Activated CD4-positive, alpha-beta T cell treated with anti-CD3 and anti-CD28 coated beads, Interleukin-2, amount 50 U/mL, for 48 hours (primary cell): ENCODE measurements at places on chromosomes 7 and 10.

GRCh38 chr10:69736886-69737641, 64.6 kb upstream of the COL13A1 start:
- DNase-seq: no peak

GRCh38 chr10:100766693-100767421, 21.5 kb downstream of the PAX2 start:
- no peak for DNase-seq

- DNase-seq: no peak
Observed at GRCh38 chr10:10126218-10126617, 891.5 kb upstream of the CELF2 start.

- DNase-seq: no peak
Observed at GRCh38 chr7:135685306-135686084, 23.2 kb downstream of the STMP1 start.

DNA sequence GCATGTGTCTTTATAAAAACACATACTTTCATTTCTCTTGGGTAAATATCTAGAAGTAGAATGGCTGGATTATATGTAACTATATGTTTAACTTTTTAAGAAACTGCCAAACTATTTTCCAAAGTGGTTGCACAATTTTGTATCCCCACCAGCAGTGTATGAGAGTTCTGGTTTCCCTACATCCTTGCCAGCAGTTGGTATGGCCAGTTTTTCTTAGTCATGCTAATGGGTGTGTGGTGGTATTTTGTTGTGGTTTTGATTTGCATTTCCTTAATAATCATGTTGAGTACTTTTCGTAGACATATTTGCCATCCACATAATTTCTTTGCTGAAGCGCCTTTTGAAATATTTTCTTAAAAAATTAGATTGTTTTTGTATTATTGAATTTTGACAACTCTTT, 60.3 kb downstream of the NEUROG3 start:
- DNase-seq: no peak

DNA sequence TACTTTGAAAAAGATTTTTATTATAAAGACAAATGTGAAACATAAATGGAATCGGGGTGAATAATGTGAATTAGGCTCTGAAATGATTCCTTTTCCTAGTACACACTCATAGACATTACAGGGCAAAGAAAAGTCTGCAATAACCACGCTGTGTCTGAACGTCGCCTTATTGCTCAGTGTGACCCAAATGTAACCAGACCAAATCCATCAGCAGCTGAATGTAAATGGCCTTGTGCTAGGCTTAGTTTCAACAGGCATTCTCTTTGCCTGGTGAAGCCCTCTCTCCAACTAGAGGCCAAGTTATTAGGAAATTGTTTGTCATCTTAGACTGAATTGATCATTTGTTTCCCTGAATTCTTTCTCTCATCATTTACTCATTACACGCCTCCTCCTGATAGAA, 225.5 kb downstream of the CHCHD3 start:
- DNase-seq: no peak

DNA sequence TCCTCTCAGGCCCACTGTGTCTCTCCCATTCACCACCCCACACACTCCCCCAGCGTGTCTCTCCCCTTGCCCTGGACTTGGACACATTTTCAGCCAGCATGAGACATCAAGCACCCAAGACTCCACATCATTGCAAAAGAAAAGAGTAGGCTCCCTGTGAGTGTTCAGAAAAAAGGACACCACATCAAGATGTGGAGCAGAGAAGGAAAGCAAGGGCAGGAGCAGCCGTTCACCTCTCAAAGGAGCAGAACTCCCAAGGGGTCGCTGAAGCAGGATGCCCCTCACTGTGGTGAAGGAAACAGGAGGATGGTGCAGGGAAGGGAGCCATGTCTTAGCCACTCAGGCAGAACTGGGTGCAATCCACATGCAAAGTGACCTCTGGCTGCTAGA, 89.9 kb upstream of the MACROH2A2 start:
- DNase-seq: no peak

DNA sequence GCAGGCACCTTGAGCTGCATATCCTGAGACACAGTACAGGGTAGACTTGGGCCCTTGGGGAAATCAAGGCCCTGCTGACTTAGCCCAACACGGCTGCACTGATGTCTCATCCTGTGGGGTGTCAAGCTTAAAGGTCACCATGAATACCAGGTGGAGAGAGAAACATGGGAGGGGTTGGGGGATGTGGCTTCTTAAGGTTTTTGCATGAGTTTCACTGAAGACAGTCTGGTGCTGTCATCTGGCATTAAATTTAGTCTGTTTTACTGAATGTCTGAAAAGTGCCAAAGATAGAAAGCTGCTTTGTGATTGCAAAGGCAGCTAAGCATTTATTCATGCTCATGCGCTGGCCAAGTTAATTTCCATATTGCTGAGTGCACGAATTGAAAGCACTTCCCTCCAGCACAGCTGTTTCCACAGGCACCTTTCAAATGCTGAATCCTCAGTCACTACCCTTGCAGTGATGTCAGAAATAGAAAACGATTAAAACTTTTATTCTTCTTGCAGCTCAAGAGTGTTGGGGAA, 102.1 kb downstream of the OSBPL3 start:
- peak; percentile 42 for DNase-seq

DNA sequence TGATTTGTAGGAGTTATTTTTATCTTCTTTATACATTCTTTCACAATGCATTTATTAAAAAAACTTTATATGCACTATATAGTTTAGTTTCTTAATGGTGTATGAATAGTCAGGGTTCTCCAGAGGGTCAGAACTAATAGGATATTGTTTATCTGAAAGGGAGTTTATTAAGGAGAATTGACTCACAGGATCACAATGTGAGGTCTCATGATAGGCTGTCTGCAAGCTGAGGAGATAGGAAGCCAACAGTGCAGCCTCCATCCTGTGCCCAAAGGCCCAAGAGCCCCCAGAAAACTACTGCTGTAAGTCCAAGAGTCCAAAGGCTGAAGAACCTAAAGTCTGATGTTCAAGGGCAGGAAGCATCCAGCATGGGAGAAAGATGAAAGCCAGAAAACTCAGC, 192.8 kb upstream of the AHR start:
- no peak for DNase-seq

GRCh38 chr10:102859911-102860310, 5.9 kb downstream of the BORCS7 start:
- DNase-seq: no peak

GRCh38 chr10:79943871-79944270, 5.0 kb downstream of the SFTPD start:
- DNase-seq: no peak

GRCh38 chr7:23967949-23968599, 258.1 kb downstream of the STK31 start:
- no peak for DNase-seq

GRCh38 chr7:100247152-100247757, 27.5 kb downstream of the PVRIG start:
- DNase-seq: no peak

- no peak for DNase-seq
Observed at GRCh38 chr7:77690289-77690688, 6.0 kb upstream of the RSBN1L start.

GRCh38 chr7:88226886-88227516, 7.2 kb upstream of the SRI start:
- DNase-seq: no peak

- DNase-seq: no peak
Observed at GRCh38 chr10:79101560-79102497, 33.1 kb downstream of the ZMIZ1 start.

DNA sequence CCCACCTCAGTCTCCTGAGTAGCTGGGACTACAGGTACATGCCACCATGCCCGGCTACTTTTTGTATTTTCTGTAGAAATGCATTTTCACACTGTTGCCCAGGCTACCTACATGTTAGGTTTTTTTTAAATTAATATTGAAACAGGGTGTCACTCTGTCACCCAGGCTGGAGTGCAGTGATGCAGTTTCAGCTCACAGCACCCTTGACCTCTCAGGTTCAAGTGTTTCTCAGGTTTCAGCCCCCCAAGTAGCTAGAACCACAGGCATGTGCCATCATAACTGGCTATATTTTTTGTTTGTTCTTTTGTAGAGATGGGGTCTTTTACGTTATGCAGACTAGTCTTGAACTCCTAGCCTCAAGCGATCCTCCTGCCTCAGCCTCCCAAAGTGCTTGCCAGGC, 32.4 kb upstream of the ZMIZ2 start:
- no peak for DNase-seq

DNA sequence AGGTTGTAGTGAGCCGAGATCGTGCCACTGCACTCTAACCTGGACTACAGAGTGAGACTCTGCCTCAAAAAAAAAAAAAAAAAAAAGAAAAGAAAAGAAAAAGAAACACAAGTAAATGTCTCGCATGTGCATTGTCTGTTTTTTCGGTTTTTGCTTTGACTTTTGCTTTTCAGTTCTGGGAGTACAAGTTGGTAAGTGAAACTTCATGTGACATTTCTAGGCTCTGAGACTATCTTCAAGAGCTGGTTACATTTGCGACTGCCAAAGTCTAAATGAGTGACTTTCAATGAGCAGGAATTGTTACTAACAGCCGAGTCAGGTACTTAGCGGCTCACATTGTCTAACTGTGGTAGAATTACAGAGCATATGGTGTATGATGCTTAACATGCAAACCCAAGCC, 107.0 kb upstream of the CELF2 start:
- no peak for DNase-seq

DNA sequence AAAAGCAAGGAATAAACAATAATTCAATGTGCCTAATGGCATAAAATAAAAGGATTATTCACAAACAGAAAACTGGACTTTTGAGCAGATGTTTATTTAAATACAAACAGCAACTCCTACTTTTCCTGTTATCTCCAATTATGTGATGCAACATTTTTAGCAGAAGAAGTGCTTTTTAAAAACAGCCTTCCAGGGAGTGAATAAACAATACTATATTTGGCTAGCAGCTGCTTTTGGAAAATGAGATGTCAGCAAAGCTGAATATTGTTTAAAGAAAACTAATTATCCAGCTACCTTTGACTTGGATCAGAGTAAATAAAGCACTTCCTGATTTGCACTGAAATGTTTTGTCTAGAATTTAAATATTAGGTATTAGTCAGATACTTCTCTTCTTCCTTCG, 23.2 kb downstream of the CDK1 start:
- no peak for DNase-seq

GRCh38 chr10:131485732-131486131, 174.2 kb upstream of the TCERG1L start:
- no peak for DNase-seq

DNA sequence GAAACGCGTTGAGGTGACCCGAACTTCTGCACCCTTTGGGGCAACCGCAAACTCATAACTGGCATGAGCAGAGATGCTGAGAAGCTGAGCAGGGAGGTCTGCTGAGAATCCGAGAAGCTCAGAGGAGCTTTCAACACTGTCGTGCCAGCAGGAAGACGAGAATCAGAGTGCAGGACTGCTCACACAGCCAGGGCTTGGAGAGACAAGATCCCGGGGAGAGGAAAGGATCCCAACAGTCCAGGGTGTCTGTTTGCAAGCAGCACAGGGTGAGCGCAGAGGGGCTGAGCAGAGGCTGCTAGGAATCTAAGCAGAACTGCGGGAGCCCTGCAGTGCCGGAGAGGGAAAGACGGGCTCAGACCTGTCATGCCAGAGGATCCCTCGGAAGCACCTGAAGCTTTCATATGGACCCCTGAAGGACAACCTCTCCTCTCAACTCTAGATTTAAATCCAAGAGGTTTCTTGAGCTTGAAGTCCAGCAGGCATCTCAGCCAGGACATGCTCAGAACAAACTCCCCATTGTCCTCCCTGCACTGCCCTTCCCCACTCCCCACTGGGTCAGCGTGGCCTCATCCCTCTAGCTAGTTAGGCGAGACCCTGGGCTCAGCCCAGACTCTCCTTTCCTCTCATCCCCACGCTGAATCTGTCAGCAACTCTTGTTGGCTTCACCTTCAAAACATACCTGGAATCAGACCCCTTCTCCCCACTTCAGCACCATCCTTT, 40.7 kb downstream of the FOXL3 start:
- no peak for DNase-seq

DNA sequence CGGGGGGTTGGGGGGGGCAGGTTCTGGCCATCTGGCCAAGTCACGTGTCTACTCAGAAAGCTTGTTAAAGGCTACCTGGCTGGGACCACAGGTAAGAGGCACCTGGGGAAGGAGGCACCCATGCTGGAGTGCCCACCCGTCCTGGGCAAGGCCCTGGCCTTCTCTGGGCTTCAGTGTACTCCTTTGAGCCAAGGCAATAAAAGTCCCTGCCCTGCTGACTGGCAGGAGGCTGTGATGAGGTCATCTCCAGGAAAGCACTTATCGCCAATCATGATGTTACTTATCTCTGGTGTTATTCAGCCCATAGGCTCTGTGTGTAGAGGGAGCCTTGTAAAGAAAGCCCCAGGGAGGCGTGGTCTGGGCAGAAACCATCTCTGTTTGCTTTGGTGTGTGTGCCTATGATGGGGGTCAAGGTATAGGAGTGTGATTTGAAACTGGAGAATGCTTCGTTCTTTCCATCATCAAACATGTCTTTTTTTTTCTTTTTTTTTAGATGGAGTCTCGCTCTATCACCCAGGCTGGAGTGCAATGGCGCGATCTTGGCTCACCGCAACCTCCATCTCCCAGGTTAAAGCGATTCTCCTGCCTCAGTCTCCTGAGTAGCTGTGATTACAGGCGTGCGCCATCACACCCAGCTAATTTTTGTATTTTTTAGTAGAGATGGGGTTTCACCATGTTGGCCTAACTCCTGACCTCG, 2.5 kb upstream of the CLDN4 start:
- peak; percentile 25 for DNase-seq

- no peak for DNase-seq
Observed at GRCh38 chr7:36037121-36037662, 115.9 kb upstream of the EEPD1 start.

GRCh38 chr10:69632516-69633199, 2.6 kb downstream of the FAM241B start:
- DNase-seq: no peak

DNA sequence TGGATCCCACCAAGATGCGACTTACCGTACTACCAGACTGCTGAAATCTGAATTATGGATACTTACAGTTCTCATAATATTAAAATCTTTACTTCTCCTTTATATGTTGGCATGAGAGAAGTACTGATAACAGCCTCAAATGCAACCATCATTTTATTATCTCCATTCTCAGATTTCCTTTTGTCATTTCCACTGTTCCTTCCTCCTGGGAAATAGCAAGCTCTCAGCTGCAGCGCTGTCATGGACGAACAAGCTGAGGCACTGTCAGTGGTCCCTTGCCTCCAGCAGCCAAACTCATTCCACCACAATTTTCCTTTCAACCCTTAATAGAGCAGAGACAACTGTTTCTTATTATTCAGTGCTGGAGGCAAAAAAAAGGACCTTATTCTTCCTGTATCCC, 478.4 kb downstream of the ARL4A start:
- DNase-seq: no peak
